Fibroblast of villous mesenchyme (primary cell): ENCODE measurements at places on chromosomes 2 and 18.
A peak's percentile ranks its signal among the peaks of the same experiment; 100 is the strongest.

GRCh38 chr2:120964819-120965218 lies 229.2 kb downstream of the GLI2 start:
- DNase-seq, result no peak

- no peak for DNase-seq
Measured at GRCh38 chr2:4964579-4964978, 727.6 kb upstream of the SOX11 start.

- DNase-seq, result peak; percentile 79
Measured at GRCh38 chr18:59902131-59902992, 2.6 kb downstream of the PMAIP1 start.

DNA sequence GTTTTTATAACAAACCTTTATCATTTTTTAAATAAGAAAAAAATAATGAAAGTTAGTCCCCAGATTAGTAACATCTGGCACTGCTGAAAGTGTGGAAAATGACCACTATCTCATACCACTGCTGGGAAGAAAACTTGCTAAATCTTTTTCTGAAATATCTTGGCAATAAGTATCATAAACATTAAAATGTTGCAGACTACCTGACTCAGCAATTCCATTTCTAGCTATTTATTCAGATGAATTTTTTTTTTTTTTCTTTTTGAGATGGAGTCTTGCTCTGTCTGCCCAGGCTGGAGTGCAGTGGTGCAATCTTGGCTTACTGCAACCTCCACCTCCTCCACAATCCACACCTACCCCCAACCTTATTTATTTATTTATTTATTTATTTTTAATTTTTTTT lies 35.3 kb upstream of the SOS1 start:
- DNase-seq, result peak; percentile 78

DNA sequence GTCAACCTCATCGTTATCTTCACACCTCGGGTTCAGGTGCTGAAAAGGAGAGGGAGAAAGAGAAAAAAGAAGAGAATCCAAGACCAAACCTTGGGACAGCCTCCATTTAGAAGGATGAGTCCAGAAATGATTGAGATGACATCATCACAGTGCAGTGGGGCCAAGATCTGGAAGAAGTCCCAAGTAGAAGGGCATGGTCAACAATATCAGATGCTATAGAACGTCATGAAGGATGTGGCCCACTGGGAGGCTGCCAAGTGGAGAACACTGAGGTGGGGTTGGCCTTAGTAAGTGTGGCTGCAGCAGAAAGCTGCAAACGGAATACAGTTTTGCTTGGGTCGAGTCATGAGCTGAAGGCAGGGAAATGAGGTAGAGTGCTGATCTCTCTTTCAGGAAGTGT lies 91.1 kb upstream of the FZD7 start:
- no peak for DNase-seq

GRCh38 chr2:20611077-20611843 lies 39.6 kb downstream of the HS1BP3 start:
- DNase-seq, result peak; percentile 97

GRCh38 chr18:77046409-77046808 lies 86.2 kb downstream of the MBP start:
- no peak for DNase-seq

GRCh38 chr2:217691920-217692666 lies 310.7 kb downstream of the TNS1 start:
- no peak for DNase-seq

DNA sequence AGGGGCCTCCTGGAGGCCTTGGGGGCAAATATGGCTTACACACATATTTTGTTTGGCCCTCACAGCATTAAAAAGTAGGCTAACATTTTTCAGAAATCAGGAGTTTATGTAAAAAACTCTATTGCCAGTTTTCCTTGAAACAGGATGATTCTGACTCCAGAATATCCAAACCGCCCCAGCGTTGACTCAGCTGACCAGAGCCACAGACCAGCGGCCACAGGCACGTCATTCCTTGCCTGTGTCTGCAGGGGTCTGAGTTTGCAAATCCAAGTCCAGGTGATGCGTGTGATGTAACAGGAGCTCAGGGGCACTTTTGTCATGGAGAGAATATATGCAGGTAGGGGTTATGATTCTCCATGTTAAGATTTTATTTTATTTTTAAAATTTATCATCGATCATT lies 79.4 kb upstream of the ALKAL2 start:
- no peak for DNase-seq

GRCh38 chr2:164692114-164692513 lies 70.8 kb upstream of the GRB14 start:
- DNase-seq, result no peak

DNA sequence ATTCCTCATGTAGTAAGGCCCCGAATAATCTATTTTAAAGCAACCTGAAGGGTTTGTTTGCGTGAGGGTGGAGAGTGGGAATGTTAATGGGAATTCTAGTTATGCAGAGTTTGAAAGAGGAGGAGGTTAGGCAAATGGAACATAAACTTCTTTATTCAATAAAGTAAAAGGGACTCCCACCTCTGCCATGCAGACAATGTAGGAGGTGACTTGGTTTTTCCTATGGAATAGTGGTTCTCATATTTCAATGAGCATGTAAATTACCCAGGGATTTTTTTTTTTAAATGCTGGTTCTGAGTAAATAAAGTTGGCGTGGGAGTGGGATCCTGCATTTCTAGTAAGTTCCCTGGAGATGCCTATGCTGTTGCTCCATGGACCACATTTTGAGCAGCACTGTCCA lies 367.9 kb downstream of the THSD7B start:
- no peak for DNase-seq
